ENCODE measurements at places on chromosomes 6 and 20. TPM values are rescaled to one million over a fixed set of nuclear protein-coding genes. Genes with fewer than 3 reads are reported as not detected.

CARMIL1 gene
- total RNA-seq: 40.6 TPM

TDRD6 gene
- total RNA-seq: 0.08 TPM

LPA gene
- 1.4 TPM for total RNA-seq

TUBB1 gene
- total RNA-seq: 0.10 TPM

TREML1 gene
- not detected for total RNA-seq

CDSN gene
- not detected for total RNA-seq

MYT1 gene
- total RNA-seq: 0.08 TPM

FLRT3 gene
- 141 TPM for total RNA-seq

SLC35D3 gene
- not detected for total RNA-seq

MUC21 gene
- total RNA-seq: not detected

NHSL1 gene
- total RNA-seq: 58.0 TPM

DNA sequence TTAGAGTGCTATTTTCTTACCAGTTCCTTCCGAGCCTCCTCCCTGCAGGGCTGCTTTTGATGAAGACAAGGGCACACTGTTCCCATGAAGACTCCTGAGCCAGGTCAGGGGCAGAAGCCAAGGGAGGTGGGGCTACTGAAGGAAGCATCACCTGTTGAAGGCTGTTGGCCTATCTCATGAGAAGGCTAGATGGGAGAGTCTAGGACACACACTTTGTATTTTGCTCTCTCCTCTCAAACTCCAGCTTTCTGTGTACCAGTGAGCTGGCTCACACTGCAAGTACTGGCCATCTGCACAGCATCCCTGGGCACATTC lies 683.2 kb upstream of the ID4 start:
- no peaks in the 10 kb centered on the region for H3K36me3 ChIP-seq
- no peaks in the 10 kb centered on the region for H3K27me3 ChIP-seq
- H3K4me1 ChIP-seq: peaks cover 7% of the 10 kb centered on the region
- no peak for DNase-seq

GRCh38 chr6:31205638-31206037 lies 35.2 kb upstream of the POU5F1 start:
- no peak overlapping the region for H3K4me3 ChIP-seq
- H3K4me1 ChIP-seq: peaks cover 24% of the 10 kb centered on the region
- no peaks in the 10 kb centered on the region for H3K36me3 ChIP-seq
- no peak for DNase-seq
- H3K27ac ChIP-seq: peak overlapping the region; percentile 2
- H3K27me3 ChIP-seq: no peaks in the 10 kb centered on the region

DNA sequence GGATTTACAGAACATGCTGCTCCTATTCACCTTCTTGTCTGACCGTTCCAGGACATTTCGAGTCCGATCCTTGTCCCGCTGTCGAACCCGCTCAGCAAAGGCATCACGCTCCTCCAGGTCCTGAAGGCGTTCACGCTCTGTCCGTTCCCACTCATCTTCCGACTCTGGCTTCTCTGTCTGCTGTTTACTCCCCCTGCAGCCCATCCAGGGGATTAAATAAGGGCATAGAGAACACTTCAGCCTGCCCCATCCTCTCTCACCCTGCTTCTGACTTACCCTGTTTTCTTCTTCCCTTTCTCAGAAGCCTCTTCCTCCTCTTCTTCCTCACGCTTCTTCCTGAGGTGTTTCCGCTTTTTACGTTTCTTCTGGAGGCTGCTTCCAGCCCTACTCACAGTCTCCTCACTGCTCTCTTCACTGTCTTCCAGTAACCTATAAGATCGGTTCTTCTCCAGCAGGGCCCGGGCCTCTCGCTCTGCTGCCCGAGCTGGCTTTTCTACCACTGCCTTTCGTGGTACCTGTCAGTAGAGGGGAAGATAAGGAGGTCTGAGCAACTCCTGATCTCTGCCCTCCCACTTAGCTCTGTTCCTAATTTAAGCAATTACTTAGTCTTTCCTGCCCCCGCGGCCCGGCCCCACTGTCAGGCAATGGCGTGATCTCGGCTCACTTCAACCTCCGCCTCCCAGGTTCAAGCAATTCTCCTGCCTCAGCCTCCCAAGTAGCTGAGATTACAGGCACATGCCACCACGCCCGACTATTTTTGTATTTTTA lies 1.9 kb downstream of the DHX16 start:
- no peak for DNase-seq
- H3K27me3 ChIP-seq: no peaks in the 10 kb centered on the region
- no peak overlapping the region for H3K27ac ChIP-seq
- no peak overlapping the region for H3K4me3 ChIP-seq

- H3K4me1 ChIP-seq: peaks cover 23% of the 10 kb centered on the region
- no peaks in the 10 kb centered on the region for H3K36me3 ChIP-seq
- peak overlapping the region; percentile 91 for H3K27ac ChIP-seq
- no peak for DNase-seq
Observed at GRCh38 chr20:3890398-3890751, 1.2 kb downstream of the PANK2 start.

DNA sequence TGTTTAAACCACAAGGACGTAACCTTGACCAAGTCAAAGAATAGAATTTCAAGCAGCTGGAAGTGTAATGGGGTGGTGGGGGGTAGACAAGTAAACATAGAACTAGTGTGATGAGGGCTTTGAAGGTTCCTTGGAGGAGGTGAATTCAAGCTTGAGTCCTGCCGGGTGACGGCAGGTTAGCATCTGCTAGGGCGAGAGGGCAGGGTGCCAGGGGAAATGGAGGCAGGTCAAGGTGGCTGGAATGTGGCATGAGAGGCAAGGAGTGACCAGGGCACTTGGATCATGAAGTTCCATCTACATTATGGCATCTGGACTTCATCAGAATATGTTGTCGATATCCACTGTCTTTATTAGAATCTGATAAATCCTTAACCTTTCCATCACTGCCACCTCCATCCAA lies 207.5 kb upstream of the SLC35B3 start:
- H3K27ac ChIP-seq: no peak overlapping the region
- no peaks in the 10 kb centered on the region for H3K4me1 ChIP-seq
- H3K4me3 ChIP-seq: no peak overlapping the region
- H3K36me3 ChIP-seq: no peaks in the 10 kb centered on the region
- H3K27me3 ChIP-seq: no peaks in the 10 kb centered on the region
- DNase-seq: no peak

DNA sequence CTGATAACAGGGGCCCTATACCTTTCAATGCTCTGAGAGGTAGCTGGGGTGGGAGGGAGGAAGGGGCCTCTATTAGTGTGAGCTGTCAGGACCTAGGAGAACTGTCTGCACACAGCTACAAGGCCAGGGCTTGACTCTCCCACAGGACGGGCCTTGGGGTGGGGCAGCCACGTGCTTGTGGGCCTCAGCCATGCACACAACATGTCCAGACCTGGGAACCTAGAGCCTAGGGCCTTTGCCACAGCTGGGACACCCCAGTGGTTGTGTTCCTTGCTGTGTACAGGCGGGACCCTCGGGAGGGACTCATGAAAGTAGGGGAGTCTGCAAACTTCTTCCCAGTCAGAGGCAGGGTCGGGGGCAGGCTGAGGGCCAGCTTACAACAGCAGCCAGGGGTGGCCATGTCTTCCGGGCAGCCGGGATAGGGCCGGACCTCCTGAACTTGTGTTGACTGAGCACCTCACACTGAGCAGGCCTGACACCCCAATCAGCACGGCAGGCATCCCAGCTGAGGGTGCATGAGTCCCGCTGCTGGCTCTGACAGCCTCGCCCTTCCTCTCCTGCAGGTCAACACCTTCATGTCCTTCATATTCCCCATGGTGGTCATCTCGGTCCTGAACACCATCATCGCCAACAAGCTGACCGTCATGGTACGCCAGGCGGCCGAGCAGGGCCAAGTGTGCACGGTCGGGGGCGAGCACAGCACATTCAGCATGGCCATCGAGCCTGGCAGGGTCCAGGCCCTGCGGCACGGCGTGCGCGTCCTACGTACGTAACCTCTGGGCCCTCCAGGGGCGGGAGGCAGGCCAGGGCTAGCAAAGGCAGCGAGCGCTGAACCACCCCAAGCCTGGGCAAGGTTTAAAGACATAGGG lies 41.9 kb upstream of the MRGBP start:
- no peaks in the 10 kb centered on the region for H3K36me3 ChIP-seq
- H3K4me1 ChIP-seq: peaks cover 15% of the 10 kb centered on the region
- H3K4me3 ChIP-seq: no peak overlapping the region
- H3K27ac ChIP-seq: no peak overlapping the region
- no peaks in the 10 kb centered on the region for H3K27me3 ChIP-seq

GRCh38 chr6:13807696-13808095 lies 6.7 kb downstream of the MCUR1 start:
- no peaks in the 10 kb centered on the region for H3K36me3 ChIP-seq
- H3K27me3 ChIP-seq: no peaks in the 10 kb centered on the region
- H3K4me1 ChIP-seq: peaks cover 16% of the 10 kb centered on the region
- no peak overlapping the region for H3K4me3 ChIP-seq

GRCh38 chr20:10034717-10035571 lies at the start of gene ANKEF1:
ANKEF1 (plus strand) TSS chr20:10034987; CDS start chr20:10038302, 3,315 bp downstream.
- no peaks in the 10 kb centered on the region for H3K27me3 ChIP-seq
- peak within 1 kb of the TSS; percentile 90 for H3K27ac ChIP-seq
- peak; percentile 92 for DNase-seq

GRCh38 chr6:8065519-8065911 lies 1.3 kb upstream of the BLOC1S5 start:
- no peaks in the 10 kb centered on the region for H3K27me3 ChIP-seq
- no peaks in the 10 kb centered on the region for H3K36me3 ChIP-seq
- DNase-seq: no peak
- H3K27ac ChIP-seq: peak overlapping the region; percentile 86
- peaks cover 17% of the 10 kb centered on the region for H3K4me1 ChIP-seq
- no peak overlapping the region for H3K4me3 ChIP-seq

GRCh38 chr6:34465531-34466241 lies at the start of gene PACSIN1:
PACSIN1 (plus strand) TSS chr6:34466076; CDS start chr6:34526306, 60,230 bp downstream.
- DNase-seq: peak; percentile 38
- H3K4me1 ChIP-seq: peaks cover 4% of the 10 kb centered on the region
- peak within 1 kb of the TSS; percentile 33 for H3K4me3 ChIP-seq
- peaks cover 14% of the 10 kb centered on the region for H3K27me3 ChIP-seq

GRCh38 chr6:104407957-104408356 lies 451.8 kb downstream of the HACE1 start:
- H3K27ac ChIP-seq: no peak overlapping the region
- H3K36me3 ChIP-seq: no peaks in the 10 kb centered on the region
- no peaks in the 10 kb centered on the region for H3K27me3 ChIP-seq
- H3K4me3 ChIP-seq: no peak overlapping the region
- H3K4me1 ChIP-seq: no peaks in the 10 kb centered on the region
- DNase-seq: no peak

DNA sequence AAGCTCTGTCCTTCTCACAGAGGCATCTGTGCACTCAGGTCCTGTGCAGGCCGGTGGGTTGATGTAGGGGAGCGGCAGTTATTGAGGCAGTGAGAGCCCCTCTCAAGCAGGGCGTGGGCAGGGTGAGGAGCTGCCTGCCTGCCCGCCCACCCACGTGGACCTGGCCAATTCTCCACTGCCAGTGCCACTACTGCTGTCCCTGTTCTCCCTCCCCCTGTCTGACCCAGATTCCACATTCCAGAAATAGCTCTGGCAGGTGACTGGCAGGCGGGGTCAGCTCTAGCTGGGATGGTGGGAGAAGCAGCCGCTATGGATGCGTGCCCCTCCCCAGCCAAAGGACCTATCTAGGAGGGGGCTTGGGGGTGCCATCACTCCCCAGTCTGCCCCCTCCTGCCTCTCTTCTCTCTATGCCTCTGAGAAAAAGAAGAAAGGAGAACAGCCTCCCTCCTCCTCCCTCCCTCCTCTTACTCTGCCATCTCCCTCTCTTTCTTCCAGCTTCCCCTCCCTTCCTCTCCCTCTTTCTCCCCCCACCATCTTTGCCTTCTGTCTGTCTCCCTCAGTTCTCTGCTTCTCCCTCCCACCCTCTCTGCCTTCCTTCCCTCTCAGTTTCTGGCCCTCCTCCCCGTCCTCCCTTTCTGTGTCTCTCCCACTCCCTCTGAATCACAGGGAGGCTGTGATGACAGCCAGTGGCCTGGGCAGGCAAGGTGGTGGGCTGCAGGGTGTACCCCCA lies 86.5 kb upstream of the MYL9 start:
- H3K4me3 ChIP-seq: no peak overlapping the region
- H3K36me3 ChIP-seq: no peaks in the 10 kb centered on the region
- DNase-seq: peak; percentile 49
- H3K4me1 ChIP-seq: peaks cover 10% of the 10 kb centered on the region
- no peaks in the 10 kb centered on the region for H3K27me3 ChIP-seq

GRCh38 chr6:17042422-17043147 lies 59.3 kb upstream of the STMND1 start:
- H3K4me1 ChIP-seq: peaks cover 4% of the 10 kb centered on the region
- H3K27me3 ChIP-seq: no peaks in the 10 kb centered on the region
- DNase-seq: peak; percentile 84
- no peak overlapping the region for H3K4me3 ChIP-seq

GRCh38 chr6:71107911-71108420 lies 151.1 kb upstream of the B3GAT2 start:
- no peaks in the 10 kb centered on the region for H3K4me1 ChIP-seq
- H3K27me3 ChIP-seq: no peaks in the 10 kb centered on the region
- DNase-seq: no peak

- H3K27ac ChIP-seq: no peak overlapping the region
- H3K4me3 ChIP-seq: no peak overlapping the region
Observed at GRCh38 chr6:159201336-159201735, 32.1 kb downstream of the FNDC1 start.

DNA sequence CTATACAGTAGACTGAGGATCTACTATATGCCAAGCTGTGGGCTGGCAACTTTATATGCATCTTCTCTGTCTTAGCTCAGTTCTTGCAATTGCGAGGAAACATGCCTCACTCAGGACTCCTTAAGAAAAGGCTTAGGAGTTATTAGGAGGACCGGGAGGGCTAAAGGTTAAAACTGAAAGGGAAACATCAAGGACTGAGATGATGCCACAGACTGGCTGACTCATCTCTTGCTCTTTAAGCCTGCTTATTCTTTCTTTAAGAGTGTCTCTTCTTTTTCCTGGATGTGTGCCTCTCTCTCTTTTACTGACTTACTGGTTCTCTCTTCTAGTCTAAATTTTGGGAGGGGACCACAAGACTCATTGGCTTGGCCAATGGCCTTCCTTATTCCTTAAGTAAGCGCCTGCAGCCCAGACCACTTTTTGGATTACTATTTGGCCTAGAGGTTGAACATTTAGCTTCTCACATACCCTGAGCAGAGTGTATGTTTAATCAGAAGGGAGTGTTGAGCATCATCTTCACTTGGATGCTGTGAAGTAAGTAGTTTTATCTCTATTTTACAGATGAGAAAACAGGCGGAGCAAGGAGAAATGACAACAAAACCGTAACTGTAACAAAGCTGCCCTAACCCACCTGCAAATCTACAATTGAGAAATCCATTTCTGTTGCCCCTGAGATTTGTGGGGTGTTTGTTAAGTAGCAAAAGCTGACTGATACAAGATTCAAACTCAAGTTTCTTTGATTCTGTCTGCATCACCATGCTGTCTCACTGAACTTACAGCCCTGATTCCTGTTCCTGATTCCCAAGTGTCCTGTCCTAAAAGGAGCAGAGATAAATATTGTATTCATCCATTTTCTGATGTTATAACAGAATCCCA lies 7.2 kb upstream of the SDC4 start:
- H3K36me3 ChIP-seq: no peaks in the 10 kb centered on the region
- peak; percentile 66 for DNase-seq
- H3K4me1 ChIP-seq: peaks cover 10% of the 10 kb centered on the region
- H3K27ac ChIP-seq: peak overlapping the region; percentile 54

GRCh38 chr6:17551383-17551958 lies 48.6 kb upstream of the FAM8A1 start:
- H3K36me3 ChIP-seq: no peaks in the 10 kb centered on the region
- H3K4me1 ChIP-seq: no peaks in the 10 kb centered on the region
- H3K27me3 ChIP-seq: no peaks in the 10 kb centered on the region
- H3K4me3 ChIP-seq: no peak overlapping the region
